ENCODE measurements at places on chromosomes 5 and 9.

- no peak for DNase-seq
Measured at GRCh38 chr5:14185326-14186058, 42.4 kb downstream of the TRIO start.

- DNase-seq = no peak
Measured at GRCh38 chr9:92503156-92503555, 20.9 kb upstream of the ASPN start.

DNA sequence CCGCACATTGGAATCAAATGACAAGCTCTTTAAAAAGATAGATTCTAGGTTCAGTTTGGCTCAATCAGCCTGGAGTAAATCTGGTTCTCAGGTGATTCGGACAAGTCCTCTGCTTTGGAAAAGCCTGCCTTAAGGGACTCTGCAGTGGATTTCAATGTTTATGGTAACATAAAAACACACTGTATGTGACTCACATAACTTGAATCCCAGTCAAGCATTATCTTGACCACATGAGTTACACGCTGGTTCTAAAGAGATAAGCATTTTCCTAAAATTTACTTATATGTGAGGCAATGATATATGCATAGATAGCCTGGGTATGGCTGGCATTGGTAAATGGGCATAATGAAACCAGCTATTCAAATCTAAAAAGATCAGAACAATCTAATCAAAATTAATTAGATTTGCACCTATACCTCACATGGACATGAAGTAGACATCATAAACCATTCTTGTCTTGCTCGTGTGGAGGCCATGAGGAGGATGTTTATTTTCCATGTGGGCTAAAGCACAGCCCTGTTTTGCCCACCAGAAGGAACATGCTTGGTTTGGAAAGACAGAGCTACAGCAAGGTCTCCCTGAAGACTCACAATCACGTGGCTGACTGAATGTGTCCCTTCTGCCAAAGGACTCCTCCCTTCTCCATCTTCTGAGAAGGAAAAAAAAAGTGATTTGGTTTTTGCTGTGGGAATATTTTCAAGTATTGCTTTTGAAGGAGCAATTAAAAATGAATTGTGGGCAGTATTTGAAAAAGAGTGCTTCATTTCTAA is 351.7 kb downstream of the DIRAS2 start:
- no peak for DNase-seq

- no peak for DNase-seq
Measured at GRCh38 chr9:23587433-23587832, 238.6 kb downstream of the ELAVL2 start.

GRCh38 chr9:135093111-135093510 is 5.6 kb downstream of the OLFM1 start:
- DNase-seq = no peak

DNA sequence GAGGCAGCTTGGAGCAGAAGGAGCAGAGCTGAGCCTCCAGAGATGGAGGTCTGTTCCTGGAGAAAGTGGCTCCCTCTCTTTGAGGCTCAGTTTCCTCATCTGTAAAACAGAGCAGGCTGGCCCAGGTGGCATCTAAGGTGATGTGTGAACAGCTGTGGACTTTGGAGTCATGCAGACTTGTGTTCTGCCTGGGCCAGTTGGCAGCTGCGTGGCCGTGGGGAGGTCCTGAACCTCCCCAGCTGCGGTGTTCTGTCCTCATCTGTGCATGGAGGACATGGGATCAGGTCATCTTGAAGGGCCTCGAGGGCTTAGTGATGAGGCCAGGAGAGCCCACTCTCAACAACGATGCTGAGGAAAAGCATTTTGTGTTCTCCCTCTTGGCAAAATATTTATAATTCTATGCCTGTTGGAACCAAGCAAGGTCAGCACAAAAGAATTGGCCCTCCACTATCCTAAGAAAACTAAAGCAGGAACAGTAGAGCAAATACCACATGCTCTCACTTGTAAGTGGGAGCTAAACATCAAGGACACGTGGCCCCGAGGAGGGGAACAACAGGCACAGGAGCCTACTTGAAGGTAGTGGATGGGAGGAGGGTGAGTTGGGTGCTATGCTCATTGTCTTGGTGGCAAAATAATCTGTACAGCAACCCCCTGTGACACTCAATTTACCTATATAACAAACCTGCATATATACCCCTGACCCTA is 63.2 kb upstream of the COL15A1 start:
- DNase-seq = no peak

GRCh38 chr5:19044931-19045695 is 942.9 kb downstream of the CDH18 start:
- DNase-seq = no peak

GRCh38 chr5:18749763-18750162 is 1115.5 kb downstream of the TAF11L14 start:
- no peak for DNase-seq

DNA sequence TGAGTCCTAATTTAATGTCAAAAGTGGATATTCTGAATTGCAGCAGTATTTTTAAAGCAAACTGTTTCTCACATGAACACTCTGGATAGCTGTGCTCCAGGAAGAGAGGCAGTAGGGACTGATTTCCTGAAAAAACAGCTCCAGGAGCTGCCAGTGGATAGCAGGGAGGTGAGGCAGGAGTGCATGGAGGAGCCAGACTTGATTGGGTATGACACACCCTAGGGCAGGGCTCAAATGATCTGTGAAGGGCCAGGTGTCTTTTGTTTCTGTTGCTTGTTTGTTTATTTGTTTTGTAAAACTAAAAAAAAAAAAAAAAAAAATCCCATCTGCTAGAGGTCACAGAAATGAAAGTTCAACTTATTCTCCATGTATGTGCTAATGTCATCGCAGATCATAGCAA is 83.4 kb downstream of the ADRB2 start:
- no peak for DNase-seq

DNA sequence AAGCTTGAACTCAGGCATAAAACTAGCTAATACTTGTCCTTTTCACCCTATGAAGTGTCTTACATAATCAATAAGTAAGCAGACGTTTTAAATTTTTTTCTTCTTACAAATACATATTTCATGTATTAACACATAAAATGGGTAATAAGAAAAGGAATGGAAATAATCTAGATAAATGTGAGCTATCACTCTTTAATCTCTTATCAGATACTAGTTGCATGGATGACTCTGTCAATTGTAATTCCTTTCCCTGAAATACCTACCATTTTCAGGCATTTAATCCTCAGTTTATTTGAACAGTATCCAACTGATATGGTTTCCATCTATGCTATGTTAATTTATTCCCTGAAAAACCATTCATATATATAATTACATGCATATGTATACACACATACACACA is 166.0 kb upstream of the RGS7BP start:
- DNase-seq = no peak

- DNase-seq = no peak
Measured at GRCh38 chr9:14097215-14097614, 216.7 kb downstream of the NFIB start.

- DNase-seq = no peak
Measured at GRCh38 chr5:136811551-136811950, 446.2 kb upstream of the TRPC7 start.

DNA sequence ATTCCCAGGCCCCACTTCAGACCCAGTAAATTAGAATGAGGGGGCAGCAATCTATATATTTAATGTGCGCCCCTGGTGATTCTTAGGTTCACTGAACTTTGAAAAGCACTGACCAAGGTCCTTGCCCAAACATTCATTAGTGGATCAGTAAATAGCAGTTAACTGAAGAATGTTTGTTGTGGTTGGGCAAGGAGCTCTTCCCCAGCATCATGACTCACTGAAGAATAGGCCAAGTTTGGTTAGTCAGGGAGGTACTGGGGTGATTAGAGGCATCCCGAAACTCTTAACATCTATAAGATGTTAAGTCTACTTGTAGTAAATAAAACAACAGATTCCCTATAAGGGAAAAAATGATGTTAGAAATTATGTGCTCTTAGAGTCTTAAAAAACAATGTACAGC is 833 bp upstream of the MROH2B start:
- no peak for DNase-seq

DNA sequence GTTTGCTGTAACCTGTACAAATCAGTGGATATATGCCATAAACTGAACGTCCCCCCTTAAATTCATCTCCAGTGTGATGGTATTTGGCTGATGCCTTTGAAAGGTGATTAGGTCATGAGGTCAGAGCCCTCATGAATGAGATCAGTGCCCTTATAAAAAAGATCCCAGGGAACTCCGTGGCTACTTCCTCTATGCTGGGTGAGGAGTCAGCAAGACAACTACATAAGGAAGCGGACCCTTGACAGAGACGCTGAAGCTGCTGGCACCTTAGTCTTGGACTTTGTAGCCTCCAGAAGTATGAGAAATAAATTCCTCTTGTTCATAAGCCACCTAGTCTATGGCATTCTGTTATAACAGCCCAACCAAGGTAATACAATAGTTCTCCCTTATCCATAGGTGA is 215.1 kb upstream of the ZNF608 start:
- no peak for DNase-seq

DNA sequence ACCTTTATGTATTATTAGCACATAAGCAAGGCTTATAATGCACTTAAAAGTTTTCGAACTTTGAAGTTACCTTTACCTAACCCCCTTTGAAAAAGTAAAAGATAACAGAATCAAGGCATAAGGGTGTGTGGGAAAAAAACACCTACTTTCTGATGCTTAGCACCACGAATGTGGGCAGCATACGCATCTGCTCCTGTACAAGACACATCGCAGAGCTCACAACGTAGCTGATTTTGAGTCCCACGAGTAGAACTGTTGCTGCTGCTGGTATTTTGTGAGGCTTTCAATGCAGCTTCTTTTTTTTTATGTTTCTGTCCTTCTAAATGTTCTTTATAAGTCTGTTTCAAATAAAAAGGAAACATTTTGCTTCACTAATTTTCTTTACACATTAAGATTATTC is 40.8 kb downstream of the ZFR start:
- no peak for DNase-seq

GRCh38 chr9:126304971-126305320 is 21.7 kb upstream of the MVB12B start:
- DNase-seq = no peak

GRCh38 chr5:109038209-109038840 is 290.6 kb downstream of the FER start:
- DNase-seq = no peak

DNA sequence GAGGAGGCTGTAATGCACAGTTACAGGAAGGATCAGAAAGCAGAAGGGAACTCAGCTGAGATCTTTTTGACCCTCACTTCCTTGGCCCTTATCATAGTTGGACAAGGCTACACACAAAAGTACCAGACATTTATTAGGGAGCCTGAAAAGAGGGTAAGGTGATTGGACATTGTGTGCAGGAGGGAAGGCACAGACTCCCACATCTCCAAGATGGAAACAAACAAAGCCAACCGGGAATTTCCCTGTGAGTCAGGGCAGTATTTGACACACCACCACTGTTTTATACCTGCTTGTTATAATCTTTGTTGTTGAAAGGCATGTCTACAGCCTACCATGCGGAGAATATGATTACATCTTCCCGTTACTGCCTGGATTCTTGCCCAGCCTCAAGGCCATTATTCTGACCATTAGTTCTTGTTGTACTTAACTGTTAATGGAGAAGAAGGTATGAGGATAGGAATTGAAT is 3.0 kb upstream of the CCNG1 start:
- DNase-seq = no peak

GRCh38 chr9:112505607-112506006 is 19.0 kb downstream of the KIAA1958 start:
- no peak for DNase-seq

All from stimulated activated CD8-positive, alpha-beta memory T cell treated with anti-CD3 and anti-CD28 coated beads, Interleukin-15, amount 100 ng/mL, for 4 hours (primary cell).